ENCODE measurements at places on chromosomes 5 and 9.

DNA sequence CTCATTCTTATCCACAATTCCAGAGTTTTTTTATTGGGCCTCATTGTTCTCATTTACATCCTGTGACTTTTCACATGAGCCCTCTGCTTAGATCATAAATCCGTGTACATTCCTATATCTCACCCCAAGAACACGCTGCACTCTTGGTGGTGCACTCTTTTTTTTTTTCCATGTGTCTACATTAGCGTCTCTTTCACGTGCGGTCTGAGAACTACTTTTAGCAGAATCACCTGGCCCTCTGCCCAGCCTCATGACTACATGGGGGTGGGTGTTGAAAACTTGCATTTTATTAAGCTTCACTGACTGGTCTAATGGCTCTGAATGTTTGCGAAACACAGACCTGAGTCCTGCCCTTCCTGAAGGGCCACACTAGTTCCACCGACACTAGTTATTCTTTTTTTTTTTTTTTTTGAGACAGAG lies 18.6 kb downstream of the C9orf57 start:
- DNase-seq: peak; percentile 56

- no peak for DNase-seq
Observed at GRCh38 chr5:177366528-177367322, 9.0 kb downstream of the RGS14 start.

- DNase-seq: no peak
Observed at GRCh38 chr5:100840789-100841188, 62.3 kb downstream of the ST8SIA4 start.

GRCh38 chr5:59548807-59549357 lies 344.6 kb downstream of the PDE4D start:
- peak; percentile 67 for DNase-seq

- no peak for DNase-seq
Observed at GRCh38 chr5:139389701-139390638, at the start of gene MZB1. MZB1 (minus strand) TSS chr5:139389913; CDS start chr5:139389856, 57 bp downstream.

DNA sequence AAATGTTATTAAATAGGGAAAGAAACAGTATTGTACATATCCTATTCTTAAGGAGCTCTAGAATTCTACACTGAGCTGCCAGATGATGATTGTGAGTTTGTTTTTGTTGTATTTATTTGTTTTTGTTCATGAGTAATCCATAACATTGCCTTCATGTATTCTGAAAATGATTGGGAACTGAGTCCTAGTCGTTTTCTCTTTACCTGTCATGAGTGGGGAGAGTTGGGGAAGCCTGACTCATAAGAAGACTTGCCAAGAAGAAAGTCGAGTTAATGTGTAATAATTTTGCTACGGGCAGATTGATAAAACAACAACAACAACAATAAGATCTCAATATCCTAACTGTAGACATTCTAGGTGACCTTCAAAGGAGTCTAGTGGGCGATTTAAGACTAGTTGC lies 103.8 kb downstream of the ANKRD55 start:
- no peak for DNase-seq

- DNase-seq: no peak
Observed at GRCh38 chr5:172740428-172741205, 30.4 kb downstream of the DUSP1 start.

DNA sequence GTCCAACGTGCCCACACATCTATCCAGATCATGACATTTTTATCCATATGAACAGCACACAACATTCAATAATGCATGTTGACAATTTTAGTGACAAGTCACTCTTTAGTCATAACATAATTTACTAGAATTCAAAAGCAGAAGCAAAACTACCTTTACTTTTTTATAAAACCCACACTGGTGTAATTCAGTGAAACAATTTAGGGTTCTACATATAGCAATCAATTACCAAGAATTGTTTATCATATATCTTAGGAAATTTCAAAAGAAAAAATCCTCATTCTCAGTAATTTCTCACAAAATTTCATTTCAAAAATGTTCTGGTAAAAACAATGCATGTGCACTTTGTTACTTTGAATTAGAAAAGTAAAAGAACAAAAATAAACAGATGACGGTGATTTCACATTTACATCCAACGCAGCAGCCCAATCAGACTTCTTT lies 12.6 kb downstream of the AUH start:
- no peak for DNase-seq

GRCh38 chr9:100472268-100472667 lies 681 bp upstream of the TMEFF1 start:
- DNase-seq: no peak

DNA sequence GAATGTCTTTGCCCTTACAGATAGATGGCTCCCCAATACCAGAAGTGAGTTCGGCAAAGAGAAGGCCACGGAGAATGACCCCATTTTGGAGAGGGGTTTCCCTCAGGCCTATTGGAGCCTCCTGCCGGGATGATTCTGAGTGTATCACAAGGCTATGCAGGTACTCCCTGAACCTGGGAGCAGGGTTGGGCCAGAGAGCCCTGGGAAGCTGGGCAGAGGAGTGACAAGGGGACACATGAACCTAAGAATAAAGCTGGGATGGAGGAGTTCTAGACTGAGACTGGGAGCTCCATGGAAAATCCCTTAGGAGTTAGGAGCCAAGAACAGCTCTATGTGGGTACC lies 433 bp downstream of the LEAP2 start:
- DNase-seq: no peak

DNA sequence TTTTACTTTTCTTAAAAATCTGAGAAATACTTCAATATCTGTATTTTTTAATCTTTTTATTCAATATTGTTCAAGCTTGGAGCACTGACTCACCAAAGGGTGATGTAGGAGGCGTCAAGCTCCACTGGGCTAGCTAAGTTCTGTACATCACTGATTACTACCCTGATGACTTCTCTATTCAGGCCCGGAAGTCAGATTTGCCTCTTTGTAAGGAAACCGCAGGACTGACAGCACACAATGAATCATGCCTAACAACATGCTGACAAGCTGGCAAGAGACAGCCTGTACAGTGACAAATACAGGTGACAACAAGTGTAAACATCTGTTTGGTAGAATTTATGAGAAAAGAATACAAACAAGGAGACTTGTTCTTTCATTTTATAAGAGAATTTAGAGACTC lies 627.9 kb upstream of the RORB start:
- peak; percentile 73 for DNase-seq

Data from NCI-H2081 (cell line).